ENCODE measurements at places on chromosomes 16 and 17.

- DNase-seq: no peak
Measured at GRCh38 chr16:4347010-4347409, 4.1 kb downstream of the PAM16 start.

- no peak for DNase-seq
Measured at GRCh38 chr16:83932955-83933673, 19.9 kb upstream of the OSGIN1 start.

DNA sequence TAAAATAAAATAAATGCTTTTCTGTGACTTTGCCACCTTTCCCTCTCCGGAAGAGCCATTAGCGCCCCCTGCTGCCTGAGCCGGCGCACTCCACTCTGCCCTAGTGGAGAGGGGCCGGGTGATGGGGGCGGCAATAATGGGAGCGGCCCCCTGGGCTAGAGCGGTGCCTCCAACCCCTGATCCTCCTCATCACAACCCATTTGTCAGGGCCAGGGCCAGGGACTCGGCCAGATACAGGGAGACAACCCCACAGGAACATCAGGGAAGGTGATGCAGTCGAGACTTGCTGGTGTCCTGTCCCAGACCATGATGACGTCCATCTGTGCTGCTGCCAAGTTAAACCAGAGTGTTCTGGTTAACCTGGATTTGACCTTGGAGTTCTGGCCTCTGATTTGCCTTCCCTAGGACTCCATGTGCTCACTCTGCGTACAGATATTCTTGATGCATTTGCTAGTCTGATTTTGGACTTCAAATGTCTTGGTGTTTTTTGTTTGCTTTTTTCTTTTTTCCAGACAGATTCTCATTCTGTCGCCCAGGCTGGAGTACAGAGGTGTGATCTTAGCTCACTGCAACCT, 46.1 kb upstream of the BPTF start:
- DNase-seq: peak; percentile 10

DNA sequence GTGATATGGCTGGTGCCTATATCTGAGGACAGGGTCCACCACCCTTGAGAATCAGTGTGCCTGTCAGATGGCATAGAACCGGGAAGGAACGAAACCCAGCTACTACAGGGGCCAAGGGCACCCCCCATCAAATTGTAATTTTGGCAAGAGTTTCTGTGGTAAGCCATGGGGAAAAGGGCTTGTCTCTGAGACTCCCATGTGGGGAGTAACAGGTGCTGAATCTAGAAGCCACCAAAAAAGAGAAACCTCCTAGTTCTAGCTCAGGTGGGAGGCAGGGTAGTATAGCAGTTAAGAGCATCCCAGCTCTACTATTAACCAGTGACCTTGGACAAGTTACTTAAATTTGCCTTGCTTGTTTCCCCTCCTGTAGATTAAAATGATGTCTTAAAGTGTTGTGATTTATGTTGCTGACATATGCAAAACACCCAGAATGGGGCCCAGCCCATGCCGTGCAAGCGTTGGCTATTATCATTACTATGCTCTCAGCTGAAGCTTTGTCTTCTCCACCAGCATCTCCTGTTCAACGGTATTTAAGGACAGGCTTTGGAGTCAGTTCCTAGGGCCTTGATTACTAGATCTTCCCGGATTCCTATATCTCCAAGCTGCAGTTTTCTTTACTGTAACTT, 210.7 kb upstream of the NLRP1 start:
- DNase-seq: no peak

GRCh38 chr16:29698042-29698441, 19.1 kb downstream of the QPRT start:
- no peak for DNase-seq

GRCh38 chr16:81485824-81486539, 41.4 kb downstream of the CMIP start:
- DNase-seq: no peak

- DNase-seq: no peak
Measured at GRCh38 chr16:48511071-48511540, 98.9 kb downstream of the N4BP1 start.

- DNase-seq: no peak
Measured at GRCh38 chr17:13634021-13634420, 32.3 kb upstream of the HS3ST3A1 start.

DNA sequence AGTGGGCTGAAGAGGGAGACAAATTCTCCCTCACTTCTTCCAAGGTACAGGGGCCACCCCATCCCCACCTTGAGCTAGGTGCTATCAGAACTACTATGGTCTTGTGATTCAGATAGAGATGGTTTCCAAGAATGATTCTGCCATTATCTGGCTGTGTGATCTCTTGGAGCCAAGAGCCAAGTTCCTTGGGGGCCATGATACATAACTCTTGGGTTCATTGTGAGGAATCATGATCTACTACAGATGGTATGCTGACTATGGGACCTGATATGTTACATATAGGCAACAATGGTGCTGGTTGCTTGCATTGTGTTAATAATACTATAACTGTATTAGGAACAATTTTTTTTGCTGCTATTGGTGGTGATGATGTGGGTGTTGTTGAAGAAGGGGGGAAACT, 45.7 kb downstream of the DYNLRB2 start:
- no peak for DNase-seq

DNA sequence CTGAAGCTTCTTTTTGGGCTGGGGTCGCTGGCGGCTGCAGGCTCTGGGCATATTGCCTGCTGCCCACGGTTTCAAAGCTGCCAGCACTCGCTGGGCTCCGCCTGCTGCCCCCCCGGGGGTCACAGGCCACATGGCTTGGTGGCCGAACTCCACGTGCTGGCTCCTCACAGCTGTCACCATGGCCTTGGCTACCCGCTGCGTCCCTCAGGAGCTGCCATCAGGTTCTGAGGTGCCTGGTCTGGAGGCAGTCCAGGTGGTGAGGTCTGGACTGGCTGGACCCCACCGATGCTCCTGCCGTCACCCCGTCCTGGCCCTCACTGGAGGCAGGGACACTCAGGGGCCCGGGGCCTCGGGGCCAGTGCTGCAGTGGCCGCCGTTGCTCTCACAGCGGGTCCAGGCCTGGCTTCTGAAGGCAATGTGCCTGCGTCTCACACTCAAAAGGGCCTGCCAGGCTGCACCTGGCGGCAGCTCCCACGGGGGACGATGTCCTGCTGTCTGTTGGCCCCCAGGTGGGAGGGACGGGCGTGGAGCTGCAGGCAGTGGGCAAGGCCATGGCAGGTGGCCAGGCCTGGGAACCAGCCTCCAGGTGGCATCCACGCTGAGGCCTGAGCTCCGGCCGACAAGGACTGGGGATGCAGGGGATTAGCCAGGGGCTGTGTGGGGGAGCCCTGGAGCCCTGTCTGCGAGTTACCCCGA, 13.3 kb downstream of the CAPN15 start:
- DNase-seq: no peak

- DNase-seq: no peak
Measured at GRCh38 chr16:22879466-22879865, 65.5 kb downstream of the HS3ST2 start.

GRCh38 chr16:3242709-3243108, 7.8 kb upstream of the ZNF200 start:
- DNase-seq: no peak

- no peak for DNase-seq
Measured at GRCh38 chr17:32746280-32746679, 130.6 kb downstream of the MYO1D start.

GRCh38 chr16:85475233-85475632, 137.9 kb upstream of the GSE1 start:
- DNase-seq: no peak

DNA sequence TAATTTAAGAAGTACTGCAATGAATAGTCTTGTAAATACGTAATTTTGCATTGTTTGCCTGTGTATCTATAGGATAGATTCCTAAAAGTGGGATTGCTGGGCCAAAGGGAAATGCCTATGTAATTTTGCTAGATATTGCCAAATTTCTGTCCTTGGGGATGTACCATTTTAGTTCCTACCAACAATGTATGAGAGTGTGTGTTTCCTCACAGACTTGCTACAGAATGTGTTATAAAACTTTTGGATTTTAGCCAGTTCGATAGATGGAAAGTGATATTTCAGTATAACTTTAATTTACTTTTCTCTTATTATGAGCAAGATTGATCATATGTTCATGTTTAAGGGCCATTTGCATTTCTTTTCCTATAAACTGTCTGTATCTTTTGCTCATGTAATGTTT, 8.3 kb downstream of the TANGO6 start:
- no peak for DNase-seq

GRCh38 chr17:47789611-47790561, 31.7 kb downstream of the OSBPL7 start:
- peak; percentile 54 for DNase-seq

DNA sequence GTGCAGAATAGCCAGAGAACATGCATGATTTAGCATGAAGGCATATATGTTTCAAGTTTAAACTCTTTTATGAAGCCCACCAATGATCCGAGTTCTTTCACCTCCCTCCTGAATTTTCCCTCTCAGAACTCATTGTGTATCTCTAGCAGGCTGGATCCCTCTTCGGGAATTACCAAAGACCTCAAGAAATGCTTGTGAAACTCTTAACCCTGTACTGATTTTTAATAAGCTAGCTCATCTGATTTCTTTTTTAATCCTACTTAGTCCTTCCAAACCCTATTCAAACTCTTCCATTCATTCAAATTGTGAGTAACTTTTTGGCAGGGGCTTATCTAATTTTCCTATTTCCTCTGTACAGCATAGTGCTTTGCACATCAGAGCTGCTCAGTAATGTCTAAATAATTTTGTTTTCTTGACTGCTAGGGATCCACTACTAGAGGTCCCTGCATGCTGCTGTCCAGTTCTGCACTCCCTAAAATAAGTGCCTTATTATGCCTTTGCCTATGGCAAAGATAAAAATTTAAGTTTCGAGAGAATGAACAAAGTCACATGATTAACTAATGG, 723.8 kb downstream of the CDH11 start:
- DNase-seq: no peak

DNA sequence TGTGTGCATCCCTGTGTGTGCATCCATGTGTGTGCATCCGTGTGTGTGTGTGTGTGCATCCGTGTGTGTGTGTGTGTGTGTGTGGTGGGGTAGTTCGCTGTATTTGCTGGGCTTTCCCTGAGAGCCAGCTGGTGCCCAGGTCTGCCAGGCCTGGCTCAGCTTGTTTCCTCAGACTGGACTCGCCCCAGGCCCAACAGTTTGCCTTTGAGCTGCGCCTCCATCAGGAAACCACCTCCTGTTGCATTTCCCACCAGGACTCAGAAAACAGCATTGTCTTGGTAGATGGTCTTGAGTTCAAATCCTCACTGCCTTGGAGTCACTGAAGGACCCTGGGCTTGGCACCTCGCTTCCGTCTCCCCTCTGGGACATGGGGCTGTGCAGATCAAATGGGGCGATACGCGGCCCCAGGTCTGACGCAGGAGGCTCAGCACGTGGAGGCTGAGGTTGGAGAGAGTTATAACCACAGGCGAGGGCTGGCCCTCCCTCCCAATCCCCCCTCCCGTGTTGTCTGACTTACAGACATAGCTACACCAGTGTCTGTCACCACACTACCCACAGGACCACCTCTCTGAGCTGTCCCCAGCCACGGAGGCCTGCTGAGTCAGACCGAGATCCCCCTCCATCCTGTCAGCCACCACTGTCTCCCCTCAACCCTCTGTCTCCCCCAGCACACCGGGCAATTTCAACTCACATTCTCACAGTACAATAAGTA, 4.7 kb downstream of the ITGAE start:
- peak; percentile 75 for DNase-seq

- no peak for DNase-seq
Measured at GRCh38 chr17:19877364-19877945, 9.7 kb upstream of the ULK2 start.

DNA sequence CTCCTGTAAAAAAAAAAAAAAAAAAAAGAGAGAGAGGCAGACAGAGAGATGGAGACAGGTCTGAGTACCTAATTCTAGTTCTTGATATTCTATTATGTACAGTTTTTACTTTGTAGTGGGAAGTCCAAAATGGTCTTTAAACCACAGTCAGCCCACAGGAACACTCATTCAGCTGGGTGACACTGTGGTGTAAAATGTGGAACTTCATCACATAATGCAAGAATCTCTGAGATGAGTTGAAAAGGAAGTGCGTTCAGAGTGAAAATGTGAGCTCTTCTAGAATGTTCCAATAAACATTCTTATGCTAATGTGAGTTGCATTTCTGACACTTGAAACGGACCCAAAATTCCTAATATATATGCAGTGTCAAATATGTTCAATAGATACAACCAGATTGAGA, 972.1 kb downstream of the CDH11 start:
- no peak for DNase-seq

- no peak for DNase-seq
Measured at GRCh38 chr17:73594025-73594424, 50.2 kb downstream of the SDK2 start.

DNA sequence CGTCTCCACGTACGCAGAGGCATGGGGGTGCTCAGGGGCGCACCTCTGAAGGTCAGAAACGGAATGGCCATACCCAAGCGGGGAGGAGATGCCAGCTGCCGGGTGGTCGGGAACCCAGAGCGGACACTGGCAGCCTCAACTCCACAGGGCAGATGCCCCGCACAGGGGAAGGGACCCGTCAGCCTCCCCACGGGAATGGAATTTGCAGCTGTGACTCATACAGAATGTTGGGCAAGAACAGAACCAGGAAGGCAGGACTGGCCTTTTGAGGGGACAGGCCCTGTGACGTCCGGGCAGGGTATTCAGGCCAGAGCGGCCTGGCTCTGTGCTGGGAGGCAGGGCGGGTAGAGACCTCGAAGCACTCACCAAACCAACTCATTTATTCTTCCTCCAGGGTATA, 7.5 kb downstream of the TK1 start:
- no peak for DNase-seq

DNA sequence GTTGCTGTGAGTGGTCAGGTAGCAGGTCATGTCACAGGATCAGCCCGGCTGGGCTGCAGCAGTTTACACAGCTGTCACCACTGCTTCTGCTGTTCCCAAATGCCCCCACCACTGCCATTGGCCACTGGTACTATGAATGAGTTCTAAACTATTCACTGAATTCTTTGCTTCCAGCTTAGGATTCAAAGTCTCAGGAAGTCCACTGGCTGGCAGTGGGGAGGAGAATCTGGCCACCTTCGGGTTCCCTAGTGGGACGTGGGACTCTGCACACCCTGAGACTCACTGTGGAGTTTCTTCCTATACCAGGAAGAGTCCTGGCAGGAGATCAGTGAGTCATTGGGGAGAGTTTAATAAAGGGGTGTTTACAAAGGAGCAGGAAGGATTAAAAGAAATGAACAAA, 6.9 kb downstream of the MT1X start:
- DNase-seq: no peak

GRCh38 chr16:17241264-17241835, 229.4 kb downstream of the XYLT1 start:
- DNase-seq: no peak

- peak; percentile 19 for DNase-seq
Measured at GRCh38 chr17:8056232-8056975, 17.5 kb downstream of the ALOX15B start.

DNA sequence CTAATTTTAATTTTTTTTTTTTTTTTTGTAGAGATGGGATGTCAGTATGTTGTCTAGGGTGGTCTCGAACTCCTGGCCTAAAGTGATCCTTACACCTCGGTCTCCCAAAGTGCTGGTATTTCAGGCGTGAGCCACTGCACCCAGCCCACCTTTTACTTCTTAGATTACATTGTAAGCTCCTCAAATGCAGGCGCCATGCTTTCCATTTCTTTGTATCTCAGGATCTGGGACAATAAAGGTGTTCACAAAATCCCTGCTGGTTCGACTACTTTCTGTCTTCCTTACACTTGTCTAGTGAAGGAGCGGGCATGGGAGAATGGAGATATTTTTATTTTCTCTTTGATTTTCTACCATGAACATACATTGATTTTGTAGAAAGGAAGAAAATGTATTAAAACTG, 23.2 kb upstream of the C16orf74 start:
- DNase-seq: no peak

Measured in stimulated activated CD4-positive, alpha-beta T cell treated with anti-CD3 and anti-CD28 coated beads, Interleukin-4, amount 100 ng/mL, for 24 hours (primary cell).